ENCODE measurements at places on chromosomes 13 and 19. TPM values are rescaled to one million over a fixed set of nuclear protein-coding genes. Genes with fewer than 3 reads are reported as not detected.

The CYTH2 gene
- total RNA-seq = 101 TPM

The ADAMTSL5 gene
- 0.32 TPM for total RNA-seq

The ACP7 gene
- under 0.01 TPM for total RNA-seq

The ZNF99 gene
- total RNA-seq = not detected

The GPC6 gene
- 0.32 TPM for total RNA-seq

The CEACAM7 gene
- total RNA-seq = not detected

Measured in epithelial cell of umbilical artery (primary cell).